ENCODE measurements at places on chromosomes 7 and 10.

DNA sequence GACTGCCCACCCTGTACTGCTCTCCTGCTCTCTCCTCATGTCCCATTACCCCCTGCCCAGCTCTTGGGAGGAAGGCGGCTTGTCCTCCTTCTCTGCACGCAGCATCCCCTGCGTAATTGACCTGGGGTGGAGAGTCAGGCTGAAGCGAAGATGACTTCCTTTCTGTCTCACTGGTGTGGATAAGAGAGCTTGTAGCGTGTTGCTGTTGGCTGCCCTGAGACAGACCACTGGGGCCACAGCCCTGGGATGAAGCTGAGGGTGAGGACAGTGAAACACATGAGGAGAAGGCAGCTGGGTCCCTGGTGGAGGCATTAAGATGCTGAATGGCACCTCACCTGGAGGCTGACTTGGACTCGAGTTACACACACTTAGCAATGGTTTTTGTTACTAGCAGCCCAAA, 310.3 kb upstream of the ZNF32 start:
- DNase-seq, result no peak

- DNase-seq, result no peak
These were observed 1.4 kb upstream of the PLA2G12B start for GRCh38 chr10:72956001-72956400.

DNA sequence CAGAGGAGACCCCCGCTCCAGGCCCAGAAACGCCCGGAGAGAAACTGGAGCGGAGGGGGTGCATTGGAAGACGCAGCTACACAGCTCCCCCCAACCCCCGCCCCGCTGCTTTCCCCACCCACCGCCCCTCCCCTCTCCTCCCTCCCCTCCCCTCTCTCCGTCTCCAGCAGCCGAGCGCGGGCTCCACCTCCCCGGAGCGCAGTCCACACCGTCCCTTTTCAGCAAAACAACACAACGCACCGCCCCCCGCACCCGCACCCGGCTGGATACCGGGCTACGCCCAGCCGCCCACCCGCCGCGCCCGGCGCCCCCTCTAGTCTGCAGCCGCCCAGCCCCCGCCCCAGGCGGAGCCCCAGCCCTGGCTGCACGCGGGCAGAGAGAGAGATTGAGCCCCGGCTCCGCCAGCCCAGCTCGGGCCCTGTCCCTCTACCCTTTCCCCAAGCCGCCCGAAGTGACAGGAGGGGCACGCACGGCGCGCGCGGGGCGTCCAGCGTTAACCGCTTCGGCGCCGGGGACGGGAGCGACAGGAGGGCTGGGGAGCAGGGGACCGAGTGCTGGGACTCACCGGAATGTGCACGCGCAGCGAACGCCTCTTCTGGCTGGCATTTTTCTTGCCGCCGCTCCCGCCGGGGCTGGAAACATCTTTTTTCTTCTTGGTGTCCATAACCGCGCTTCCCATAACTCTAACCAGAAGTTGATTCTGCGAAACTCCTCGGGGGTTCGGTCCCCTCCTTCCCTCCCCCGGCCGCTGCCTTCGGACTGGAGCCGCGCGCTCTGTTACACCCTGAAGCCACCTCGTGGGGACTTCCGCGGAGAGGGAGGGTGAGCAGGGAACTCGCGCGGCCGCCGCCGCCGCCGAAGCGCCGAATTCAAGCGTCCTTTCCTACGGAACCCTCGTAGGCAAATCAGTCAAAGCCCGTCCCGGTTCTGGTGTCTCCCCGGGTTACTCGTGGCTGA, 695 bp downstream of the PRKAG2 start:
- DNase-seq, result peak; percentile 59

DNA sequence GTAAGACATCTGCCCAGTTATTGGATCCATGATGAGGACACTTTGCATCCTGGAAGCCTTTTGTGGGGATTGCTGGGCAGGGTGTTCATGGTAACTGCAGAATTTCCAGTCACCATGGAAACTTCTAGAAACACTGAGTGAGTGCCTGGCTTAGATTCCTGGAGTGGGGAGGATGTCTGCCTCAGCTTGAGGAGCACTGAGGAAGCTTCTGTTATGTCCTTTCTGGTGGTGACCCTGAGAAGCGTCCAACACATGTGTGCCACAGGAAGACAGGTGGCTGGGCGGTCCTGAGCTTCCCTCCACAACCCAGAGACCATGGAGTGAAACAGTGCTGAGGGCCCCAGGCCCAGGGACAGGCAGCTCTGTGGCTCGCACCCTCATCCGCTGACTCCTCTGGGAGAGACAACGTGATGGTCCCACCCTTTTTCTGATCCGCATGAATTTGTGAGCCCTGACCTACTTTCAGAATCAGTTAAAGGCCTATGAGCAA, 191.8 kb upstream of the CXCL12 start:
- no peak for DNase-seq
